Activated naive CD4-positive, alpha-beta T cell treated with anti-CD3 and anti-CD28 coated beads, Interleukin-2, amount 50 U/mL, for 72 hours (primary cell): ENCODE measurements at places on chromosomes 13 and 19.

GRCh38 chr13:50511877-50512341 lies 331.6 kb downstream of the DLEU7 start:
- no peak for DNase-seq

DNA sequence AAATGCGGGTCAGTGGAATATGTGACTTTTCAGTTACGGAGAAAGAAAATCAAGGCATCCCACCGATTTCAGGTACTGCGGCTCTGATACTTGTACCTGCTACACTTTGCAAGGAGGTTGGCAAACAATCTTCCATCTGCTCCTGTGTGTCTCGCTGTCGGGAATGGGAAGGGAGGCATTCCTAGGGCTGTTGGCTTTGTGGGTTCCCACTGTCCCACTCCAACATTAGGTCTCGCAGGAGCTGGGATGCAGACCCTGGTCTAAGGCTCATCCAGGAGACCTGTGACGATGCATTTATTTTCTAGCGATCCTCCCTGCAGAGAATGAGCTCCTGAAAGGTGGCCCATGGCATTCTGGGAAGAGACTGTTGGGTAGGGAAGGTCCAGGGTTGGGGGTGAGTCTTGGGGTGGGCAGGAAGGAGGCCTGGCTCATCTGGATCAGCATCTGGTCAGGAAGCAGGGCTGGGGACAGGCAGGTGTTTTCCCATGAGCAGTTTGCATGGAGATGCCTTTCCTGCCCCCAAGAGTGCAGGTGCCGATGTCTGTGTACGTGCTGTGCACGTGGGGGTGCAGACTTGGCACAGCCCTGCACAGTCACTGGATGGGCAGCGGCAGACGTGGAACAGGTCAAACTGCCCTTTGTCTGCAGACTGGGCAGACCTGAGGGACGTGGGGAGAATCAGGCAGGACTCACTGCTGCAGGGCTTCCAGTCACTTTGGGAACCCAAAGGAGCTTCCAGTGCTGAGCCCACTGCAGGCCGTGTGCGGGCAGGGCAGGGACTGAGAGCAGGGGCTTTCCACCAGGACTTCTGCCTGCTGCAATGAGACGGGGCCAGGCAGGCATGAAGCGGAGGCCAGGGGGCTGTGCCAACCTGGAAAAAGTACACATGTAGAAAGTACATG lies 152.4 kb downstream of the TEX29 start:
- peak; percentile 38 for DNase-seq

GRCh38 chr13:65915195-65915594 lies 1314.9 kb downstream of the PCDH9 start:
- no peak for DNase-seq

GRCh38 chr13:21980049-21980448 lies 309.2 kb downstream of the FGF9 start:
- DNase-seq: no peak

GRCh38 chr19:38702278-38702677 lies 42.0 kb downstream of the CAPN12 start:
- no peak for DNase-seq

GRCh38 chr19:38455031-38455430 lies 21.5 kb downstream of the RYR1 start:
- DNase-seq: no peak

- DNase-seq: no peak
Measured at GRCh38 chr13:65600702-65601101, 1629.4 kb downstream of the PCDH9 start.
